CD14-positive monocyte (primary cell): ENCODE measurements at places on chromosomes 2 and 18.
A peak's percentile ranks its signal among the peaks of the same experiment; 100 is the strongest.

DNA sequence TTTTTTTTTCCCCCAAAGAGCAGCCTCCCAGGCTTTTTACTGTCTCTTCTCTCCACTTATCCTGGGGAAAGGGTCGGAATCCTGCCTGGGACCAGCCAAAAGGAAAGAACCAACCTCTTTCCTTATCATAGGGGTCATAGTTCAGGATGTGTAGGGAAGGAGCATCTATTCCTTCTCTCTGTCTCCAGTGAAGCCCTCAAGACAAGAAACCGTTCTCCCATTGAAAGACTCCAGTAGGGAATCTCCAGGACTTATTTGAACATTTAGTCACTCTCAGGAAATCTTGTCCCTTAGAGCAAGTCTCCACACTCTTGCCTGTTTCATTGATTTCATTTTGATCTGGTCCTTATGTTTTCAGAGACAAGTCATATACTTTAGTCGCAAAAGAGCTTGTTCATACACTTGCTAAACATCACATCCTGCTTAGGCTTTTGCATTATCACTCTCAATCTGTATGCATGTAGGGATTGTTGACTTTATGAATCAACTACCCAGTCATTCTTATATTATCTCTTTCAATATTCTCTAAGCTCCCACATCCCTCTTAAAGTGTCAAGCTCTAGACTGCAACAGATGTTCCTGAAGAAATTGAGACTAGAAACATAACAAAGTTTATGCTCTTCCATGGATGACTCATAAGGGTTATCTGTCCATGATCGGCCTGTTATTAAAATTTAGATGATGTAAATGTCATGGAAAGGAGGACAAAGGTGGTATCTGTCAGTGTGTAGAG is 116.2 kb upstream of the ST6GAL2 start:
- no peak for DNase-seq

GRCh38 chr2:8677646-8678592 is 3.9 kb upstream of the ID2 start:
- peak; percentile 27 for DNase-seq

GRCh38 chr2:3535794-3536681 is 16.7 kb upstream of the ADI1 start:
- DNase-seq = peak; percentile 41

- DNase-seq = no peak
Measured at GRCh38 chr2:179745635-179746256, 115.7 kb downstream of the ZNF385B start.

DNA sequence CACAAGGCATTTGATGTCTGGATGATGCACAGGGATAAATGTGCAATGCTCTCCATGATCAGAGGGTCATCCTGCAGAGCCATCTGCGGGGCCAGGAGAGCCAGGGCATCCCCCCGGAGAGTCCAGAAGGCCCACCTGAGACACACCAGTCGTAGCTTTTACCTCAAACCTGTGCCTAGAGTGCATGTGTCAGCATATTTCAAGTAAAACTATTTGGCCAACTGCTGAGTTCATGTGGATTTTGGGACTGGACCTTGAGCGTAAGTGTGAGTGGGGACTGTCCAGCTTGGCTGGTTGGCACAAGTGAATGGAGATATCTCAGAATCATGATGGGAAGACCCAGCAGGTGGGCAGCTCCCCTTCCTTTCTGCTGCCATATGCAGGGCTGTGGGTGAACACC is 147.8 kb upstream of the TPO start:
- no peak for DNase-seq

DNA sequence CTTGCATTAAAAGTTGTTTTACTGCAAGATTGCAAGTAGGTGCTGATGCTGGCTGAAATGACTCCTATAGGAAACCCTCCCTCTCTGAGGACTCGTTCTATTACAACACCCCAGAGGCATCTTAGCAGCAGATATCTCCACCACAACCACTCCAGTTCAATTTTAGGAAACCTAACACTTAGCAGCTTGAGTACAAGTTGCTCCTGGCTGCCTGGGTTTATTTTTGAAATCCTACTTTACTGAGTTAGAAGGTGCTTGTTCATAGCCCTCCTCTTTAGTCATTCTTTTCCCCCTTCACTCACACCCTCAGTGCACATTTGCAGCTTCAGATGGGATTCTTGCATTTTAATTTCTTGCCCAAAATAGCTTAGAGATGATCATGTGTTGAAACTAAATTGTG is 111.5 kb downstream of the MTCL1 start:
- no peak for DNase-seq

GRCh38 chr2:211881449-211881848 is 657.2 kb downstream of the ERBB4 start:
- no peak for DNase-seq

- DNase-seq = no peak
Measured at GRCh38 chr2:167935803-167936110, 311.6 kb downstream of the STK39 start.

- DNase-seq = no peak
Measured at GRCh38 chr18:68024716-68025115, 508.2 kb upstream of the DSEL start.

GRCh38 chr2:149627111-149627801 is 39.7 kb upstream of the MMADHC start:
- DNase-seq = no peak

- DNase-seq = no peak
Measured at GRCh38 chr2:170201275-170201674, 23.3 kb downstream of the MYO3B start.
